Stimulated activated CD4-positive, alpha-beta T cell treated with anti-CD3 and anti-CD28 coated beads, Interleukin-1b, Interleukin-23, amount 100 ng/mL, for 24 hours (primary cell): ENCODE measurements at places on chromosomes 3 and 15.
A peak's percentile ranks its signal among the peaks of the same experiment; 100 is the strongest.

- DNase-seq = no peak
Observed at GRCh38 chr3:34862456-34862855, 776.9 kb upstream of the ARPP21 start.

DNA sequence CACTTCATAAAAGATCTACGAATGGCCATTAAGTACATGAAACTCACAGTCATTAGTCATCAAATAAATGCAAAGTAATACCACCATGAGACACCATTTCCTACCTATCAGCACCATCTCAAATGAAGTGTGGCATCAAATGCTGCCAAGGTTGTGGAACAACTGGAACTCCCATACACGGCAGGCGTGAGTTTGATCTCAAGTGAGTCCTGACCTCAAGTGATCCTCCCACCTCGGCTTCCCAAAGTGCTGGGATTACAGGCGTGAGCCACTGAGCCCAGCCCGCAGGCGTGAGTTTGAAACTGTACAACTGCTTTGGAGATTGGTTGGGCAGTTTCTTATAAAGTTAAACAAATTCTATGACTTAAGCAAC lies 28.8 kb upstream of the HDAC11 start:
- no peak for DNase-seq

DNA sequence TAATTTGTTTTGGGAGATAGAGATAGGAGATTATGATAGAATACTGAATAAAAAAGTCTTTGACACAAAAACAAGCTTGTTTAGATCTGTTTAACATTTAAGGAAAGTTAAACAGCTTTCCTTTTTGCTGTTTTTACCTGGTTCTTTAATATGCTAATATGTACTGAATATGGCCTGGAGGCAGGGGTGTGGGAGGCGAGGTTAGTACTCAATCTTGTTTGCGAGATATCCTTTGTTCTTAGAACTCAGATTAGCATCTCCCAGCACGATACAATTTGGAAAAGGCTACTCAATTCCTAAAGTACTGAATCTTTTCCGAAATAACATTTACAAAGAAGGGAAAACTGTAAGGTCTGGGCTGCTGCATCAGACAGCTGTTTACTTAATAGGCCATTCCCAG lies 40.8 kb upstream of the ST3GAL6 start:
- DNase-seq = no peak

DNA sequence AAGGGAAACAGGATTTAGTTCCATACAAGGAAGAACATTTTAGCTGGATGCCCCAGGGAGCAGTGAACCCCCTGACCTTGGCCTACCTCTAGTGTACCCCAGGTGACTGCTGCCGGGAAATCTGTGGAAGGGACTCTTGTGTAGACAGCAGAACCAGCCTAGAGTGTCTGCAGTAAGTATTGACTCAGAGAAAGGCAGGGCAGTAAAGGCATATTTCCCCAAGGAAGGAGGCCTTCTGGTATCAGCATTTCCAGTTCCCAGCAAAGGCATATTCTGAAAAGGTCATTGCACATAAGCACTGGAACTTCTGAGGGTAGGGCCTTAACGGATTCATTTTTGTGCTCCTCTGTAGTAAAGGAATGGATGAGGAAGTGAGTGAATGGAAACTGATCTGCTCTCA lies 246.2 kb downstream of the FAM43A start:
- no peak for DNase-seq

DNA sequence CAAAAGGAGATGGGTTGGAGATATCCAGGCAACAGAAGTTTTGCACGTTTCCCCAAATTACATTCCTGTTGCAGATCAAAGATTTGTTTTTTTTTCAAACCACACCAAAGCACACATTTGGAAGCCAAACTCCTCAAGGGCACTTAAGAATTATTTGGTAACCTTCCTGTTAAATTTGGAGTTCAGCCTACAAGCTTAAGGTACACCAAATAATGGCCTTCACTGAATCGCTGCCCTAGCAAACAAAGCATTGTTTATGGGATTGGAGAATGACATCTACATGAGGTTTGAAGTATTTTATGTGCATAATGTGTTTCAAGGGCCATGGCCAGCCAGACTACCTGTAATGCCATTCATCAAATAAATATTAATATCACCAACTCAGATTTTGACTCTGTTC lies 357.9 kb downstream of the RORA start:
- DNase-seq = no peak

DNA sequence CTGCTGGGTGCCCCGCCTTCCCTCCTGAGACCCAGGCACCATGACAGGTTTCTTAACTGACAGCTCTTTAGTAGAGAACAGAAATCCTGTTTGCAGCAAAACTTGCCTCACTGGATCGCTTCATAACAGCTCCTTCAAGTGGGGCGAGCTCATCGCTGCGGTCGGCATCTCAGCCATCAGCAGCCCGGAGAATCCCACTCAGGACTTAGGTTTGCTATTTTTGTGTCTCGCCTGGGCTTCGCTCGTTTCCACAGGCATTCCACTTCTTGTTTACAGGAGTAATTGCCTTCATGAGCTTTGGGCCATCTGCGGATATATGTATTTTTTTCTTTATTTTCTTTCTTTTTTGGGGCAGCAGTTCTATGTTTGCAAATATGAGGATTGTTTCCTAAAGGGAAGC lies 15.7 kb downstream of the KLF13 start:
- DNase-seq = no peak

DNA sequence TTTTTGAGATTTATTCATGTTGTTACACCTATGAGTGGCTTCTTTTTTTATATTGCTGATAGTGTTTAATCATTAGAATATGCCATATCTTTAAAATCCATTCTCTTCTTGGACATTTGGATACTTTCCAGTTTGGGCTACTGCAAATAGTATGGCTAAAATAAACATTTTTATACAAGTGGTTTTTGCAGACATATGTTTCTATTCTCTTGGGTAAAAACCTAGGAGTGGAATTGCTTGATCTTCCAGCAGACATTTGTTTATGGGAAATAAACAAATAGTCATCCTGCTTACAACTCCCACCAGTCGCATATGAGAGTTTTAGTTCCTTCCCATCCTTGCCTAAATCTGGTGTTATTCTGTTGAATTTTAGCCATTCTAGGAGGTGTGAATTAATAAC lies 193.1 kb downstream of the ALCAM start:
- no peak for DNase-seq

GRCh38 chr3:193905541-193906396 lies 230.2 kb upstream of the HES1 start:
- no peak for DNase-seq

- DNase-seq = no peak
Observed at GRCh38 chr3:111648991-111649579, 53.9 kb upstream of the ZBED2 start.

- DNase-seq = no peak
Observed at GRCh38 chr3:69370901-69371301, 15.0 kb downstream of the FRMD4B start.

DNA sequence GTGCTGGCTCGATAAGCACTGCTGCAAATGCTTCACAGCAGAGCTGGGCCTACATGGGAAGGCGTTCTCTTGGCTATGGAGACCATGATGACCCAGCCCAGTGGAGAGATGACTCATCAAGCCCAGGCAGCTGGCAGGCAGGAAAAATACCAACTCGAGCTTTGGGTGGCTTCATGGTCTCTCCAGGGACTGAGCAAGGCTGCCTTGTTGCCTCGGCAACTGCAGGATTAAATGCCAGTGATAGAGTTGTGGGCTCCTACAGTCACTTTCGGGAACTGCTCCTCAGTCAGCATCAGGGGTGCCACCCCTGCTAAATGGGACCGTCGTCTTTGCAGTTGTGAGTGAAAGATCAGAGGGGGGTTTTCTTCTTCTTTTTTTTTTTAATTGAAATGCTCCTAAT lies 54.6 kb upstream of the MYZAP start:
- no peak for DNase-seq

GRCh38 chr15:48602358-48603122 lies 43.0 kb downstream of the FBN1 start:
- no peak for DNase-seq

- no peak for DNase-seq
Observed at GRCh38 chr15:78929536-78930264, 15.1 kb downstream of the CTSH start.

- no peak for DNase-seq
Observed at GRCh38 chr3:169527507-169527906, 136.0 kb downstream of the MECOM start.

DNA sequence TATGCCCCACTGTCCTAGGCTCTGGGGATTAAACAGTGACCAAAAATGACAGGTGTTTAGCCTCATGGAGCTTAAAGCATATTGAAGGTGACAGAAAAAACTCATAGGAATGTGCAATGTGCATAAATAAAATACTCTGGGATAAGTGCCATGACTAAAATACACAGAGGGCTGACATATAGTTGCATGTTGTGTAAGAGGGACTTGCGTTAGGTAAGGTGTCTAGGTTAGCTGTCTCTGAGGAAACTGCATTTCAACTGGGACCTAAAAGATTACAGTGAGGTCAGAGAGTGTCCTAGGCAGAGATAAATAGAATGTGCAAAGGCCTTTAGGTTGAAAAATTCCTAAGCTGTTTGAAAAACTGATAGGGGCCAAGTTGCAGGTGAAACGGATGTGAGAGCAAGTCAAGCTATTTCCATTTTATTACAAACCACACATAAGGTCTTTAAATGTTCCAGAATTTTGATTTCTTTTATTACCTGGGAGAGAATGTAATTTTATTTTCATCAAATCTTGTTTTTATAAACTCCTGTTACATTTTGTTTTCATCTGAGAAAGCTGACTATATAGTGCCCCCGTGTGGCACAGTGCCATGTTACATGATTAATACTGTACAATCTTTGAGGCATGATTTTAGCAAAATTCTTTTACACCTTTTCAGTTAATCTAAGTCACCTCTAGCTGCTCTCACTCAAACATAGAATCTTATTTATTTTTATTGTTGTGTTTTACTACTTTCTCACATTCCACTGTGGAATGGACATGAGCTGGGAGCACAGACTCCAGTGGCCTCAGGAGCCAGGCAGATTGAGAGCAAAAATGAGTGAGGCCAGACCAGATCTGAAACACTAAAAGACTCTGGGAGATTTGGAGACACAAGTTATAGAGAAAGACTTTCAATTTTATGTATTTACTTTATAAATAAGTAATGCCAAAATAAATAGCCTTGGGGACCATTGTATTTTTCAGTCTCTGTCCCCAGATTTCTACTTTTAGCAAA lies 259.6 kb upstream of the ZNF717 start:
- DNase-seq = no peak

GRCh38 chr15:52780172-52780980 lies 9.8 kb downstream of the ONECUT1 start:
- DNase-seq = peak; percentile 48

DNA sequence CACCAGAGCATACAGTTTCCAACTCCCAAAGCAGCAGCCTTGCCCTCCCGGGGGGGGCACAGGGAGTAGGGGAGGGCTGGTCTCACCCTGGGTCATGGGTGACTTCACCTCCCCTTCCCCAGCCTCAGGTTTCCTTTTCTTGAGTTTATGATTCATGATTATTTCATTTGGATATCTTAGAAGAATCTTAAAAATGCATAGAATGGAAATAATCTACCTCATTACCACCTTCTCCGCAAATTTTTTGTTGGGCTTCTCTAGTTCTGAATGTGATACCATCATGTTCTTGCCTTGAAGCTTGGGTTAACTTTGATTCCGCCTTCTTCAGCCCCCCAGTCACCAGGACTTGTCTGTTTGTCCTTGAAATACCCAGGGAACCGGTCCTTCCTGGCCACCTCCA lies 148.8 kb upstream of the ROPN1 start:
- DNase-seq = no peak

DNA sequence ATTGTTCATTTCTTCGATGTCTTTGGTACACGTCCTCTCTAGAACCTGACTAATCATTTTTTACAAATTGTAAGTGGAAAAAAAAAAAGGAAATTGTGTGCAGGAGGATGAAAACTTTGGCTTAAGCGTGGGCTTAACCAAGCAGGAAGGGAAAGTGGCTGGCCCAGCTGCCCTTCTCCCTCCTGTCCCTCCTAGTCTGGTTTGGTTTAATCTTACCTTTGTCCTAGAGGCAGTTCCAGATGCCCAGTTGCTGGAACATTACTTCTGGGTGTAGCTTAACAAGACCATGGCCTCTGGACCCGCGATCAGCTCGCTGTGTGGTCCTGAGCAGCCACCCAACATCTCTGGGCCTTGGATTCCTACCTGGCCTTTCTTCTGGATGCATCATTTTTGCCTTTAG lies 15.4 kb downstream of the PAQR5 start:
- no peak for DNase-seq

DNA sequence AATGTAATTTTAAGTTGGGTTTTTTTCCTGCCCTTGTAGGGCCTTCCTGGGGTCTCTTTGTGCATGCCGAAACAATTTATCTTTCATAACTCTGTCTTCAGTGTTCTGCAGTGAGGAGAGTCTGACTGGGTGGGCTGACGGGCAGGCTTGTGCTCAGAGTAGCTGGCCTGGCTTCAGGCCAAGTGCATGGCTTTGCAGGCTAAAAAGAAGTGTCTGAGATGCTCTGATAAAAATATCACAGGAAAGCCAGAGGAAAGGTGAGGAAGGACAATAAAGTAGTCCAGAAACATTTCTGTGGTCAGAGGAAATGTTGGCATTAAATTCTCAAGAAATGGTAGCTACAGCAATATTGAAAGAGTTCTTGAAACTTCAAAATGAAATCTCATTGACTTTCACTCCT lies 25.5 kb downstream of the ST3GAL6 start:
- no peak for DNase-seq

DNA sequence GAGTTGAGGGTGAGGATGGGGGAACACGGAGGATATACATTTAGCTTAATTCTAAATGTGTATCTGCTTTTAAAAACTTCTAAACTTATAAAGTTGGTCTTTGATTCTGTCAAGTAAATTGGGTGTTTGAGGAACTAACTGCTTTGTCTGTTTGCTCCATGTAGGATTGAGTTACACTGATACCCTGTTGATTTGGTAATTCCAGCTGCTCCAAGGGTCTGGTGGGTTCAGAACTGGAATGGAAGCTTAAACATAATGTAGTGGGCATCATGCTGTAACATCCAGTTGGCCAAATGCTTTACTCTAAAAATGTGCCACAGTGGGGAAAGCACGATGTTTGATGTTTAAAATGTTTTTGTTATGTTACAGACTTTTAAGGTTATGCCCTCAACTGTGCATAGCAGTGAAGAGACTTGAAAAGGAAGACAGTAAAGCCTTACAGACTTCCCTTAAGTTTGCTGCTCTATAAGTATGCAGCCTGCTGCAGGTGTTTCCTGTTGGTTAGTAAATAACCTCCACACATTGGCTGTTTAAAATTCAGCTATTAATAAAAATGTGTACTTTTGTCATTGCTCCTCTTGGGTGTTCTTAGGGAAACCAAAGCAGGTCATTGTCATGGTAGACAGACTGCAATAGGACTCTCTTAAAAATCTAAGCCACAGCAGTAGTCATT lies 5.9 kb upstream of the EDEM1 start:
- no peak for DNase-seq

- no peak for DNase-seq
Observed at GRCh38 chr3:11565072-11565471, 78.6 kb downstream of the VGLL4 start.

DNA sequence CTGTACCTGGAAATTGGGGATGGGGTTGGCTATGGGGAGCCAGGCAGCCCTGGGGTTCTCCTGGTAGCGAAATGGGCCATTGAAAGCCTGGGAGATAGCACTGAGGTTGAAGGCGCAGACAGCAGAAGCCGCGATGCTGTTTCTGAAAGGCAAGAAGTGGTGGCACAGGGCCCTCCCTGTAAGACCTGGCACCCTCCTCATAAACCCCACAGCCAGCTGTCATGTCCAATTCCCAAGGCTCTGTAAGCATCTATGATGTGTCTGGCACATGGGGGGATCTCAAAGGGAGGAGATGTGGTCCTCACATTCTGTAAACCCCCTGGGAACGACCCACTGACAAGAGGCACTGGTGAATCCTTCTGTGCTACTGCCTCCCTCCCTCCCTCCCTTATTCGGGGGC lies 104.0 kb downstream of the SEMA5B start:
- DNase-seq = no peak

- DNase-seq = no peak
Observed at GRCh38 chr15:62886431-62887071, 156.0 kb upstream of the TPM1 start.
